ENCODE measurements at places on chromosomes 16 and 17. TPM values are rescaled to one million over a fixed set of nuclear protein-coding genes. Genes with fewer than 3 reads are reported as not detected.

Gene PERCC1
- polyA plus RNA-seq, result not detected

DNA sequence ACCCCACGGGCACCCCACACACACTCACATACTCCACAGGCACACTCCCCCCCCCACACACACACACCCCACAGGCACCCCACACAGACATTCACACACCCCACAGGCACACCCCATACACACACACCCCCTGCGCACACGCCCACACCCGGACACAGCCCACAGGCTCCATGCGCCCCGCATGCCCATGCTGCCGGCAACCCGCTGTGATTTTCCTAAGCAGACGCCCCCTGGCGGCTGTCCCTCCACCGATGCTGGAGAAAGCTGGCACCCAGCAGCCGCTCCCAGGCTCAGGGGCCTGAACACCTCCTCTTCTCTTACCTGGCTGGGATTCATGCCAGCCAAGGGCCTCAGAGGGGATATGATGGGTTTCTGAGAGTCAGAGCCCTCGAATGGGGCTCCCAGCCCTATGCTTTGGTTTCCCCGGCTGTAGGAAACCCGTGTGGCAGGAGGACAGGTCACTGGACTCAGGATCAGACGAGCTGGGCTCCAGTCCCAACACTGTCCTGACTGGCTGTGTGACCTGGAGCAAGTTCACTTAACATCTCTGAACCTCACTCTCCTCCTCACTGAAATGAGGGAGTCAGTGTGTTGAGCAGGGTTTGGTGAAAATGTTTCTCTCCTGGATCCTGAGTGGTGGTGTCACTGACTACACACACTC, 19.6 kb upstream of the TNFRSF13B start:
- peak; percentile 79 for DNase-seq

GRCh38 chr16:59878999-59879398, 1144.9 kb upstream of the GOT2 start:
- DNase-seq, result no peak

Gene TTYH2
- polyA plus RNA-seq, result 0.40 TPM

DNA sequence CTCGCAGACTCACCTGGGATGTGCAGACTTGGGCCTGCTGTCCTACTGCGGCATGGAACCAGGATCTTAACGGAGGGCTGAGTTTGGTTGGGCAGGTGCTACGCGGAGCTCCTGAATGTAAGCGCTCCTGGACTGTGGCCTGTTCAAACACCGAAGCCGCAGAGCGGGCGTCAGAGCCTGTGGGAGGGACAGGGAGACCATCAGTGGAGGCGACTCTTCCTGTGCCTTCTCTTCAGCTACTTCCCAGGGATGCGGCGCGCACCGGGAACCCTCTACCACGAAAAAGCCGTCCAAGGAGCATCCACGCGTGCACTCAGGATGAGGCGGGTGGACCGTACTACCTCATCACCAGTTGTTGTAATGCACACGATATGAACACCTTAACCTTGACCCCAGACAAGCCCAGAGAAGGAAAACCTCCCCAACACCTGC, 2.0 kb downstream of the USP36 start:
- peak; percentile 53 for DNase-seq

Gene OR1F1
- polyA plus RNA-seq, result not detected

- no peak for DNase-seq
Measured at GRCh38 chr16:87685766-87686165, 80.0 kb downstream of the KLHDC4 start.

DNA sequence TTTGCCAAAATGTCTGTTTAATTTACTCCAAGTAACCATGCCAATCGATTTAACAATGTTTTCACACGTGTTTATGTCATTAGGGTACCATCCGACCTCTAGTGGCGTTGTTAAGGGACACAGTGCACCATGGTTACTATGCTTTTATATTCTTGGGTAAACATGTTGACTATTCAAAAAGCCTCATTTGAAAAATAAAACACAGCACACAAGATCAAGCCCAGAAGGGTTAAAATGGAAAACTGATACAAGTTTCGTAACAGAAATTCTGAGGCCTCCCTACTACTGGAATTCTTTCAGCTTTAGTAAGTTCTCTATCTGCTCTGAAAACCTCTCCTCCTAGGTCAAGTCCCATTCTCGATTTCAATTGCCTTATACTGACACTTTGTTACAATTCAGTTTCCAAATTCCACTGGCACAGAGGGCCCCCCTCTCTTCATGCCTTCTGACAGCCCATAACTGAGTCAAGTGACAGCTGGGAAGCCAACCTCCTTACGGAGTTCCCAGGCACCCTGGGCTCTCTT, 2.1 kb downstream of the CFAP20 start:
- no peak for DNase-seq

Gene DNAJA2
- polyA plus RNA-seq, result 27.1 TPM

- DNase-seq, result no peak
Measured at GRCh38 chr17:66426397-66427033, 124.1 kb downstream of the PRKCA start.

- no peak for DNase-seq
Measured at GRCh38 chr17:57305908-57306504, 49.7 kb downstream of the MSI2 start.

- DNase-seq, result no peak
Measured at GRCh38 chr16:20311548-20311947, 15.8 kb downstream of the GP2 start.

DNA sequence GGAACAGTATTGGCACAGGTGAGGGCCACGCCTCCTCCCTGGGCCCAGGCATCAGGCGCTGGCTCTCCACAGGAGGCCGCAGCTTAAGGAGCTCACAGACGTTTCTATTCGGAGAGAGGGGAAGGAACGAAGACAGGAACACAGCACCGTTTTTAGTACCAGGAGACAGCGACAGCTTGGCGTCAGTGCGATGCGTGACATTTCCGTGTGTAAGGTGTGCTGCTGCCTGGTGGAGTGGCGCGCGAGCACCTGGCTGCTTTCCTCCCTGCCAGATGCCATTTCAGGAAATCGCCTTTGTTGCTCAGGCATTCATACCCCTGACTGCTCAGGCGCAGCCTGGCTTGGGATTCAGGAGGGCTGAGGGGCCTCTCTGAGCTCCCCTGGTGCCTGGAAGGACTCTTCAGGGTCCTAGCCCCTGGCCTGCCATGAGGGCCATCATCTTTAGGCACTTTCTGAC, 367.5 kb downstream of the CPPED1 start:
- DNase-seq, result no peak

Gene PRR35
- not detected for polyA plus RNA-seq

DNA sequence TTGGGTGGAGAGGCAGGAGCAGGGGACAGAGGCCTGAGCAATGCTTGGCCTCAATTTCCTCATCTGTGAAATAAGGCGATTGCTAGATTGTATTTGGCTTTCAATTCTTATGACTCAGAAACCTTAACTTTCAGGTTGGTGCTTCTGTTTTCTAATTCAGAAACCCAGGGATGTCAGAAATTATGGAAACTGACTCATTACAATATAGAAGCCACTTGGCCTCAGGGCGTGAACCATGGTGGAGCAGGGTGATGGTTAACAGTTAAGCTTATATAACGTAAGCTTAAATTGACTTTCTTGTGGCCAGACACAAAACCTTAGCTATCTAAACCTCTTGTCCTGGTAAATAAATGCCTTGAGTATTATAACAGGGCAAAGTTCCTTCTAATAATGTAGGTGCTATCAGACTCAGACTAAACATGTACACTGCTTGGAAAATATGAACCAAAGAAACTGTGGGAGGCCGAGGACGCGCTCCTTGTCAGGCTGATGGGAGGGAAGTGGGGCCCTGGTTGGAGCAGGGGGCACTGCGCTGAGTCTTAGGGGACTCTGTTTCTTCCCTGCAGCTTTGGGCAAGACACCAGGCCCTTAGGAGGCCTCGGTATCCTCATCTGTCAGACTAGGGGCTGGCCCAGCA, 17.1 kb upstream of the SREBF1 start:
- DNase-seq, result no peak

GRCh38 chr17:76271669-76272540, 6.8 kb downstream of the UBALD2 start:
- no peak for DNase-seq

DNA sequence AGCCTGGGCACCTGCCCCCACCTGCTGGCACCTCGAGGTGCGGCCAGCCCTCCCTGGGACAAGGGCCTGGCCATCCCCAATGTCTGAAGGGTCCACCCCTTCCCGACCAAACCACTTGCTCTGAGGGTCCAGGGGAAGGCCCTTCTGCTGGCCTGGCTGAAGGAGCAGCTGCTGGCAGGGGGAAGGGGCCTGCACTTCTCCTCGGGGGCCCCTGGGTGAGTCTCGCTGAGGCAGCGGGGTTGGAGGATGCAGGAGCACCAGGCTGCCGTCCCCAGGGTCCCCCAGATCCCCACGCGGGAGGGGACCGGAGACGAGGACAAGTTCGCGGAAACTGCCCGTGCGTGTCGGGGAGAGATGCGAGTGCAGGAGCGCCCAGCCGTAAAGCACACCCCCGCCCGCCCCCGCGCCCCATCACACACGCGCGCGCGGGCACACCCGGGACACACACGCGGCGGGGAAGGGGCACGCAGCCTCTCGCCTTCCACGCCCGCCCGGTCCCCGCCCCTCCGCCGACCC, 725 bp upstream of the CACNA1H start:
- DNase-seq, result no peak

Gene RND2
- polyA plus RNA-seq, result 2.1 TPM

Gene EME2
- 1.4 TPM for polyA plus RNA-seq

DNA sequence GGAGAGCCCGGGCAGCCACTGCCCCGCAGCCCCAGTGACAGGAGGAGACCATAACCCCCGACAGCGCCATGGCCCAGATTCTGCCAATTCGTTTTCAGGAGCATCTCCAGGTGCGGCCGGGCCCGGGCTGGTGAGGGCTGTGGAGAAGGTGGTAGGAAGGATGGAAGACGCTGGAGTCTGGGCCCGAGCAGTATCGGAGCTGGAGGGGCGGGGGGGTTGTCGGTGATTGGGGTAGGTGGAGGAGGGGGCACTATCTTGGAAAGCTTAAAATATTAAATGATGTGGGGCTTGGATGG, 317 bp downstream of the CLTC start:
- DNase-seq, result no peak

- DNase-seq, result no peak
Measured at GRCh38 chr16:26263406-26263805, 571.6 kb downstream of the HS3ST4 start.

Gene UMOD
- not detected for polyA plus RNA-seq

DNA sequence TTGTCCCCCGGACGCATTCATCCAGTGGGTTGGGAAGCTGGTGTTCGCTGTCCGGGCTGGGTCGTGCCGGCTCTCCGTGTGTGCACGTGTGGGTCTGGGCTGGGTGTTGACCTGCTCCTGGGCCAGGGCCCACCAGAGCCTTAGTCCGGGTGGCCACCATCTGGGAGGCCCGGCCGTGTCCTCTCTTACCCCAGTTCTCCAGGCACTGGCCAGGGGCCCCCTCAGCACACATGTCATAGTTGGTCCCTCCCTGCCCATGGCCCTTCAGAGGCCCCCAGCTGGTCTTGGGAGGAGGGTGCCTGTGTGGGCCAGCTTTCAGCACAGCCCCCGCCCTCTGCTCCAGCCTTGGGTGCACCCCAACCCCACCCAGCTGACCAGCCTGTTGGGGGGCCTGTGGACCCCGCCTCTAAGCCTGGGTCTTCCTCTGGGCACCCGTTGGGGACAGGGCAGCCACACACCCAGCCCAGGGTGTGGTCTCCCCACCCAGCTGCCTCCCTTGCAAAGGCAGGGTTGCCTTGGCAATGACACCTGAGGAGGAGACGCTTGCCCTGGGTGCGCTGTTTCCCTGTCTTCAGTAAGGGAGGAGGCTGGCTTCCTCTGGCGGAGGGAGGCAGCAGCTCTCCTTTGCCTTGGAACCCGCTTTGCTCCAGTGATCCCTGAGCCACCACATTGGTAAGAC, 77.4 kb downstream of the JPH3 start:
- no peak for DNase-seq

DNA sequence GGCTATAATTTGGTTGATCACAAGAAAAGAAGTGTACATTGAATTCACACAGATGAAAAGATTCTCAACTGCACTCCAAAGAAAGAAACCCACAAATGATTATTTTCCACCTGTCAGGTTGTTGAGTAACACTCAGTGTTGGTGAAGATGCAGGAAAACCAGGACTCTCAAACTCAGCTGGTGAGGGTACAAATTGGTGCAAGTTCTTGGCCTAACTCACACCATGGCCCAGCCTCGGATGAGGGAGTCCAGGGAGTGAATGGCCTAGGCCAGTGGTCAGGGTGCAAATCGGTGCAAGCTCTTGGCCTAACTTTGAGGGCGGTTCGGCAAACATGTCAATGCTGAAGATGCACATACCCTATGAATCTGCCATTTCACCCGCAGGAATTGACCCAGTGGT, 8.6 kb downstream of the SCNN1B start:
- DNase-seq, result no peak

Gene KRT33A
- not detected for polyA plus RNA-seq

Gene XYLT1
- polyA plus RNA-seq, result 0.25 TPM

DNA sequence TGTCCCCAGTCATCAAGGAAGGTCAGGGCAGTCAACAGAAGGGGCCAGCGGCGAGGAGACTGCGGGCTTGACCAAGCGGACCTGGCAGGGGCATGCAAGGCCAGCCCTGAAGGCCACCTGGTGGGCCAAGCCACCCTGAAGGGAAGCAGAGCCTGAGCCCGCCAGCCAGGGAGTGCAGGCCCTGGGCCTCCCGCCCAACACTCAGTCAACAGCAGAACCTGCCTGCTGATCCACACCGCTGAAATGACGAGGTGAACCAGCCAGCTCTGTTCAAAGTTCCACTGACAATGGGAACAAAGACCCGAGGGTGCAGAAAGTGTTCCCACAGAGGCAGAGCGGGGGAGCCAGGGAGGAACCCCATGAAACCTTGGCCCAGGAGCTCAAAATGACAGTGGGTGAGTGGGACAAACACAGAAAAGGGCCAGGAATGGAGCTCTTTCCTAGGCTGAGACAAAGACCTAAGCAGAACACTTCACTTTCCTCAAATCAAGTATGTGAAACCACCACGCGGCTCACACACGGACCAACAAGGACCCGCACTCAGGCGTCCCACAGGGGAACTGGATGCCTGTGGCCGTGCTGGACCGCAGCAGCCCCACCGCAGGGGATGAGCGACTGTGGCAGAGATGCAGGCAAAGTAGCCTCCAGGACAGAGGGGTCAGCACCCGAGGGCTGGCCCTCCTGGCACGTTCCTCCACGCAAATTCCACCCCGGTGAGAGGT, 12.0 kb downstream of the AXIN1 start:
- DNase-seq, result no peak

DNA sequence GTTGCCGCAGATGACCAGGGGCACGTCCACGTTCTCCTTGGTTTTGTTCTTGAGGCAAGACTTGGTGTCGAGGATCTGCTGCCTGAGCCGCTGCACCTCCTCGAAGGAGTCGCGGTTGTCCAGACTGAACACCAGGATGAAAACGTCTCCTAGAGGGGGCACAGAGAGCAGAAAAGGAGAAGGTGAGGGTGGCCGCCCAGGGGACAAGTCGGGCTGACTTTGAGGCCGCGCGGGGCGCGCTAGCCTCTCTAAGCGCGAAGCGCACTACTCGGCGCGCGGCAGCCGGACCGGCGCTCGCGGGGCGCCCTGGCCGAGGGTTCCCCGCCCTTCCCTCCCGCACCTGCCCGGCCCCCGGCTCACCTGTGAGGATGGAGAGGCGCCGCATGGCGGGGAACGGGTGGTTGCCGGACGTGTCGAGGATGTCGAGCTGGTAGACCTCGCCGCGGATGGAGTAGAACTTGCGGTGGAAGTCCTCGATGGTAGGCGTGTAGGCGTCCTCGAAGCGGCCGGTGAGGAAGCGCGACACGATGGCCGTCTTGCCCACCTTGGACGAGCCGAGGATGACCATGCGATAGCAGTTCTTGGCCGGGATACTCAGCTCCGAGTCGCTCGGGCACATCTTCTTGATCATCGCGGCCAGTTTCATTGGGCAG, 533 bp downstream of the RASD1 start:
- DNase-seq, result peak; percentile 49

Gene LGALS9B
- not detected for polyA plus RNA-seq

Measured in liver (tissue), 10 donors.